ENCODE measurements at places on chromosomes 6 and 20.

GRCh38 chr6:137102851-137103492 lies 58.2 kb upstream of the IL20RA start:
- DNase-seq, result no peak

DNA sequence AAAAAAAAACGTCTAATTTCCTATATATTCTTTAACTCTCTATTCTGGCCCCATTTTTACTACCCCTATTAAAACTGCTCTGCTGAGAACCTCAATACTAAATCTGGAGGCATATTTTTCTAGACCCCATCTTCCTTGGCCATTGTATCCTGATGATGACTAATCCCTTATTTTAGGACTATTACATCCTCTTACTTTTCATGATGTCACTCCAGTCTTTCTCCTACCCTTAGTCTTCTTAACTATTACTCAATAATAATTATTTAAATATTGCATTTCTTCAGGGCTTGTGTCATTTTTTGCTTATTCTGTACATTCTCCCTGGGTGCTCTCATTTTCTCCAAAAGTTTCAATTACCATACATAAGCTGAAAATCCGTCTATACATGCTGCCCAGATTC lies 6.4 kb downstream of the FBXO30 start:
- DNase-seq, result no peak

GRCh38 chr6:72553531-72554511 lies 68.0 kb upstream of the KCNQ5 start:
- no peak for DNase-seq

GRCh38 chr6:64904616-64905015 lies 802.4 kb downstream of the EYS start:
- no peak for DNase-seq

DNA sequence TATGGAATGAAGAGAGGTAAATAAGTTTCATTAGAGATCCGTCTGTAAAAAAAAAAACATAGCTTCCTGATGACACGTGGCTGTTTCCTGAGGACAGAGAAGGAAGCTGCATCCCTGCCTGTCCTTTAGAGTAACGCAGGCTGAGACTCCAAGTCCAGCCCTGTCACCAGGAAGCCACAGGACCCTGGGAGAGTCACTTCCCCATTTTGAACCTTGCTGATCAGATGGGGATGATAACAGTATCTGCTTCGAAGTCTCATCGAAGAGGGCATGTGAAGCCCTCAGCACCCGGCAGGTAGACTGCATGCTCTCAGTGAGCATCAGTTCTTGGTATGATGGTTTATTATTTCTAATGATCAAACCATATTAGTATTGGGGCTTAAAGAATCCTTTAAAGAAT lies 139.1 kb upstream of the KCNG1 start:
- no peak for DNase-seq

DNA sequence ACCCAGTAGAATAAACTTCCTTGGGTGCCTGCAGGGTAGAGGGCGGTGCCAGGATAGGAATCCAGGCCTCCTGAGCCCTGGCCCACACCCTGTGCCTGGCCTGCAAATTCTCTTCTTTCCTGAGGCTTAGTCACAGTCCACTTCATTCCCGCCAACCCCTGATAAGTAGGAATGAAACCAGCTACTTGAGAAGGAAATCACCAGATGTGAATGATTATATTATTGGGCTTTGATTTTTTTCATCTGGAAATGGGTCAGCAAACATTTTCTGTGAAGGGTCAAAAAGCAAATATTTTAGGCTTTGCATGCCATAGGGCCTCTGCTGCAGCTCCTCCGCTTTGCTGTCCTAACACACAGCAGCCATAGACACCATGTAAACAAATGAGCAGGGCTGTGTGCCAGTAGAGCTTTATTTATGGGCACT lies 50.2 kb downstream of the STK35 start:
- DNase-seq, result no peak

GRCh38 chr6:39196673-39197091 lies 32.6 kb downstream of the KCNK5 start:
- DNase-seq, result no peak

DNA sequence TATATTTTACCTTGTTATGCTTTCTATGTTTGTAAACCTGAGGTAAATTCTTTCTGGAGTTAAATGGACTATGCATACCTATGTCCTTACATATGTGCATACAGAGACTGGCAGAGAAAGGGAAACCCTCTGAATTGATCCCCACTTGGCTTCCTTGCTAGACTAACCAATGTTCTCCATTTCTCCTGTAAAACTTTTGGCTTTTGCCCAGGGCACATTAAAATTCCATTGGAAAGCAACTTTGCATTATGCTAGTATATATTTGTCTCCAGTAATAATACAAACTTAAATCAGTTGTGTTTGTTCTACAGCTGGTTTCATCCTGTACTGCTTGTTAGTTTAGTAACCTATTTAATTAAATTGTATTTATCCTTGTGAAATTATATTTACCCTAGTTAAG lies 646.0 kb upstream of the MARCKS start:
- DNase-seq, result no peak

- DNase-seq, result no peak
Observed at GRCh38 chr20:1595333-1595732, 24.5 kb downstream of the SIRPB1 start.

- no peak for DNase-seq
Observed at GRCh38 chr6:100232781-100233573, 231.7 kb downstream of the SIM1 start.

DNA sequence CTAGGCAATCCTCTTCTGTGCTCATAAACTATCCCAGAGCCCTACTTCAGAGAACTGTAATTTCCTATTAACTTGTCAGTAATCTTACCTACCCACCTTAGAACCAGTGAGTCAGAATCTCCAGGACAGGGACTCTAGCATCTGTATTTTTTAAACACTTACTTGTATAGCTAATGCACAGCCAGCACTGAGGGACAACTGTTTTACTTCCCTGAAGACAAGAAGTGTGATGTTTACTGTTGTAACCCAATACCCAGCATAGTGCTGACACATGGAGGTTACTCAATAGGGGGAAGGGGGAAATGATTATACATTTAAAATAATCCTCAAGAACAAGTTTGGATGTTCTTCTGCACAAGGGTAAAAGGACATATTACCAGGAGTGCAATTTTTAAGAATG lies 130.8 kb downstream of the BTBD9 start:
- DNase-seq, result peak; percentile 69

GRCh38 chr6:34982424-34982852 lies 93.4 kb downstream of the ANKS1A start:
- DNase-seq, result peak; percentile 4

DNA sequence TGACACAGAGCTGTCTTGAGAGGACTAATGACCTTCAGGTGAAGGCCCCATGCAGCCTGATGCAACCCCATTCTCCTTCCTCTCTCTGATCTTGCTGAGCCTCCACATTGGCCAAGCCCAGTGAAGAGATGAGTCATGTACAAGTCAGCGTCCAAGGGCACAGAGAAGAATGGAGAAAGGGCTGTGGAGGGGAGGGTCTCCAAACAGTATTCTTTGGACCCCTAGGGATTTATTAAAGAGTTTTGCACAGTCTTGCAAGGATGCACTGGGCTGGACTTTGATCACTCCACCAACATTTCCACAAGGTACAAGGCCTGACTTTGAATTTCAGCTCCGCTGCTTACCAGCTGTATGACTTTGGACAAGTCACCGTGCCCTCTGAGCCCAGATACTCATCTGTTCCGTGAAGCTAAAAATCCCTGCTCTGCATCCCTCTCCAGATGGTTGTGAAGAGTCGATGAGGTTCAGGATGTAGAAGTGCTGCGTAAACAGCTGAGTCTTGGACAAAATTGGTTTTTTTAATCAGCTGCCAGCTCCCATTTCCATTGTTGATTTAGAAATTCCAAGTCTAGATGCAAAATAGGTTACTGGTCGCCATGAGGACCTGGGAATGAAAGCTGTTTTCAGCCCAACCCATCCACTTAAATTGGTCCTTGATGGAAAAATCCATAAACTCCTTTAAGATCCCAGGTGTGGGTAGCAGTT lies 14.1 kb upstream of the KCNG1 start:
- no peak for DNase-seq

DNA sequence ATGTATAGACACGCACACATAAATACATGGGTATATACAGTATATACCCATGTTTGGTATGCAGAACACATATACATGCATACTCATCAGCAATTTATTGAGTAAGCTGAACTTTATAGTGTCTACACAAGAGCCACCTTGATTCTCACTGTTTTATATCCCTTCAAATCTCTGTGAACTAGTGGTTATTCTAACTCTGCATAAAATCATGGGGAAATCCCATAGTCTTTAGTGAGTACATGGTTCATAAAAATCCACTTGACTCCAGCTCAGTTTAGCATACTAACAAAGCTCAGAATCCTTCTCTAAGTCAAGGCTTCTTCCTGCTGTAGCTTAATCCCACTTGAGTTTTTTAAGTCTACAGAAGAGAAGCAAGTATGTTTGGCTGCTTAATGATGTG lies 104.1 kb downstream of the THEMIS start:
- DNase-seq, result no peak

- DNase-seq, result no peak
Observed at GRCh38 chr6:75196081-75196687, 9.7 kb downstream of the COL12A1 start.

DNA sequence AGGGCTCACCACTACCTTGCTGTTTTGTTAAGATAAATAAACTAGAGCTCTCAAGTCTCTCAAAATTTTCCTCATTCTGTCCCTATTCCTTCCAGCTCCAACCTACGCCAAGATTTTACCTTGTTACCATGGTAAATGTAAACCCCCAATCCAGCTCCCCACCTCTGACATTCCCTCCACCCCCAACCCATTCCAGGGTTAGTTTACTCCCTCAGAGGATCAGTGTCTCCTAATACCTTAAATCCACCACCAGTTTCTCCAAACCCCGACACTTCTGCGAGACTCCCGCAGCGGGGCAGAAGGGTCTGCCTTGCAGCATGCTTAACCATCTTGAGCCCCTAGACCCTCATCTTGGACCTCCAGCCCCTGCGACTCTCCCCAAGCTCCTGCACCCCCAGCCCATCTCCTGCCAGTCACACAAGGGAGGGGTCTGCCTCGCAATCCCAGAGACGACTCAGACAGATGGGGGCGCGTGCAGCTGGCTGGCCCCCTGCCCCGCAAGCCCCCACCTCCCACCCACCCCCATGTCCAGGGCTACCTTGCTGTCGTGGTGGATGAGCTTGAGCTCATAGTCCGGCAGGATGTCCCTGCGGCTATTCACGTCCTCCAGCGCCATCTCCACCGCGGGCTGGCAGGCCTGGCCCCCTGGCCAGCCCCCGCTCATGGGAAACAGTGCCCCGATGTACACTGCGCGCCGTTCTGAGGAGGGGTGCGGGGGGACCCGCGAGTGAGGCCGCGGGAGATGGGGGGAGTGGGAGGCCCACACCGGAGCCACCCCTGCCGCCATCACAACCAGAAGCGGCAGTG lies 5.8 kb downstream of the GABBR1 start:
- DNase-seq, result no peak

DNA sequence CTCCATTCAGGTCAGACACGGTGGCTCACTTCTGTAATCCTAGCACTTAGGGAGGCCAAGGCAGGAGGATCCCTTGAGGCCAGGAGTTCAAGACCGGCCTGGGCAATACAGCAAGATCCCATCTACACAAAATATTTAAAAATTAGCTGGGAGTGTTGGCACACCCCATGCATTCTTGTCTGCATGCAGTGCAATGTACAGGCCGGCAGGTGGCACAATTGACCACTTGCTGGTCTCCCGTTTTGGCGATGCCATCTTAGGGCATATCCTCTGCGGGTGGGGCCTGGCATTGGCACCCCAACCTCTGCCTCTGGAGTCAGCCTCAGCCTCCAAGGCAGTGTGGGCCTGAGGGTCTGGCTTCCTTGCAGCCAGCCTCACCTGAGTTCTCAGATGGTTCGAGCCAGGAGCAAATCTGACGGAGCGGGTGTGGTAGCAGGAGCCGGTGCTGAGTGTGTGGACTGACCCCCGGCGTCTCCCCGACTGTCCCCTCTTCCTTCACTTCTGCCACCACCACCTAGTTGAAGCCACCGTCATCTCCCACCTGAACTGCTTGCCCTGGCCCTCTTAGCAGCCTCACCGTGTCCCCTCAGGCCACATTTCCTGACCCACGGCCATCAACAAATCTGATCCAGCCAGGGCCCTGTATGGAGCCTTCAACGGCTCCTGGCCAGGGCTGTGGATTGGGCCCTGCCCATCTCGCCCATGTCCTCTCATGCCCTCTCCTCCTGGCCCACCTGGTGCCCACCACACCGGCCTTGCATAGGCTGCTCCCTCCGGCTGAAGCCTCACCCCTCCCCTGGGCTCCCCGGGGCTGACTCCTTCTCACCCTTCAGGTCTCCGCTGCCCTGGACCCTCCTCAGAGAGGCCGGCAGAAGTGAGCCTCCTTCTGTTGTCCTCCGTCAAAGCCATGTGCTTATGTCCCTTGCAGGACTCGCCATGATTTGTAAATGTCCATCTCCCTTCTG lies 44.0 kb downstream of the EFCAB8 start:
- DNase-seq, result no peak

DNA sequence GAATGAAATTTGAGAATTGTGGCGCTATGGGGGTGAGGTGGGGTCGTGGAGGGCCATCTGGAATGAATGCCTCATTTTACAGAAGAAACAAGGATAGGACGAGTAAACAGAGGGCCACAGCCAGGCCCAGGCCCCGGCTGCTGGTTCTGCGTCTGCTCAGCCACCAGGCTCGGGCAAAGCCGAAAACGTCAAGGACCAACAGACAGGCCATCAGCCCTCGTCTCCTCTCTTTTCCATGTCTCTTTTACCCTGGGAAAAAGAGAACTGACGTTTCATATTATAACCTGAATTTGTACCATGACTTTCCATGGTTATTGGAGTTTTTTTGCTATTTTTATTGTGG lies 212.4 kb upstream of the ARID1B start:
- no peak for DNase-seq

DNA sequence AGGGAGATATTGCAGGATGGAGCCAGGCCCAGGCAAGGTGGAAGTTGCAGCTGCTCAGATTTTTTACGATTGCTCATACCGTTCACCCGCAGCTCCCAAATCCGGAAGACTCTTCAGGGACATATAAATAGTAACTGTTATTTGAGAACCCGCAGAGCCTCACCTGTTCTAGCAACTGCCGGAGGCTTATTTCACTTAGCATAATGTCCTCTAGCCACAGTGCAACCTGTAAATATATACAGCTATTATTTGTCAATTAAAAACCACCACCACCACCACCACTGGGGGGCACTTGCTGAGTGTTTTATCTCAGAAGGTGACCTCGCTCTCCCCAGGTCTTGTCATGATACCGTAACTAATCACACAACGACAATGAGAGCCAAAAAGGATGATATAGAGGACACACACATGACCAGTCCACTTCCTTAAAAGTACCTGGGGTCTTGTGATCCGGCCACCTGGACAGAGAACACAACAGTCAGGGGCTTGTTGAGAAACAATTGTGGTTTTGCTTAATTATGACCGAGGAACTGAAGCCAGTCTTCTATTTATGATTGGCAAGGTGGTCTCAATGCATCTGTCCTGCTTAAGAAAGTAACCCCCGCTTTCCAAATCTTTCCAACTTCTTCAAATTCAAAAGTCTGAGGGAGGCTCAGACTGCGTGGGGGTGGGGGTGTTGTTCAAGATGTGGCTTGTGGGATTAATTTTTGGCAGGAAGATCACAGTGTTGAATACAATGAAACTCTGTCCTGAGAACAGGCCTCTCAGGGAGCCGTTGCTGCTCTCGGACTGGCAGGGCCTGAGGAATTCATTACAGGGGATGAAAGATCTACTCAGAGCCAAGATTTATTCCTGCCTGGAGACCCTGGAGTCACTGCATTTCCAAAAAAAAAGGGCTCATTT lies 107.7 kb upstream of the PRND start:
- peak; percentile 27 for DNase-seq

Data from GF-D8 (cell line).